Liver (tissue), 10 donors: ENCODE measurements at places on chromosomes 4 and X. TPM values are rescaled to one million over a fixed set of nuclear protein-coding genes. Genes with fewer than 3 reads are reported as not detected.

DNA sequence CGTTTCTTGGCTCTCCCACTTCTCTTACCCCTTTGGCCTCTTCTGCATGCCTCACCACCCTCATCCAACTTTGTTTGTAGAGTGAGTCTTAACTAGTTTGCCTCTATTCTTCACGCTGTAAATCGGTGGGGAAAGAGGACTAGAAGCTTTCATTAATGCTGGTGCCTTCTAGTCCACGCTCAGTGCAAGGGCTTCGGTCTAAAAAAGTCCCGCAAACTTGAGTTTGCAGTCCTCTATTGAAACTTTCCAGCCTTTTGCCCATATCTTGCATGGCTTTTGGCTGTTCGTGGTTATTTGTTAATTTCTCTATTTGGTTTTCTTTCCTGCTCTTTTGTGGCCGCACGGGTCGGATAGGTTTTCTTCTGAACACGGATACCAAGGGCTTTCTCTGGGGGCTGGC lies 868 bp downstream of the DACH2 start:
- no peaks in the 10 kb centered on the region for H3K36me3 ChIP-seq
- H3K4me3 ChIP-seq = no peak overlapping the region
- peaks cover 2% of the 10 kb centered on the region for H3K4me1 ChIP-seq
- no peaks in the 10 kb centered on the region for H3K27me3 ChIP-seq
- H3K27ac ChIP-seq = no peak overlapping the region
- no peak for DNase-seq

DNA sequence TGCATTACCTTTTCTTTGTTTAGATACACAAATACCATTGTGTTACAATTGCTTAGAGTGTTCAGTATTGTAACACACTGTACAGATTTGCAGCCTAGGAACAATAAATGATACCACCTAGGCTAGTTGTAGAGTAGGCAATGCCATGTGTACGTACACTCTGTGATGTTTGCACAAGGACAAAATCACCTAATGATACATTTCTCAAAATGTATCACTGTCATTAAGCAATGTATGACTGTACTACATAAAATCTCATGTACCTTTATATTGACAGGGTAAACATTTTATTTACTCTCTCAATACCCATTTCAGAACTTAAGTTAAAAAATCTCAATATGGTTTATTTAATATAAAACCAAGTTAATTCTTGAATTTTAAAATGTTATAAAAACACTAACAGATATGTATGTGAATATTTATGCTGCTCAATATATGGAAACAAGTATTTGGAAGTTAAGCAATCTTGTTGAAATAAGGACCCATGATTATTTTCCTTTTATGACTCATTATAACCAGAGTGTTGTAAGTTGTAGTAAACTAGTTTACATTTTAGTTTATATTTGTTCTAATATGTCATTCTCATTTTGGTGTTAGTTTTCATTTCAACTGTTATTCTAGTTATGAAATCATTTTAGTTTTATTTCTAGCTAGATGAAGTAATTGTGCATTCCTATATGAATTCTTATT lies 409.2 kb downstream of the TLL1 start:
- H3K4me3 ChIP-seq = no peak overlapping the region
- no peak for DNase-seq
- no peak overlapping the region for H3K27ac ChIP-seq
- H3K27me3 ChIP-seq = no peaks in the 10 kb centered on the region
- no peaks in the 10 kb centered on the region for H3K4me1 ChIP-seq

Gene LNX1
- total RNA-seq = 3.0 TPM

GRCh38 chrX:333611-334311 lies 15.2 kb upstream of the GTPBP6 start:
- H3K4me1 ChIP-seq = no peaks in the 10 kb centered on the region
- no peak overlapping the region for H3K27ac ChIP-seq
- H3K27me3 ChIP-seq = no peaks in the 10 kb centered on the region
- H3K4me3 ChIP-seq = no peak overlapping the region

Gene NAA10
- 20.5 TPM for total RNA-seq

GRCh38 chr4:86972997-86973396 lies 38.2 kb downstream of the AFF1 start:
- H3K36me3 ChIP-seq = peaks cover 1% of the 10 kb centered on the region
- H3K27me3 ChIP-seq = no peaks in the 10 kb centered on the region
- peaks cover 53% of the 10 kb centered on the region for H3K4me1 ChIP-seq
- H3K4me3 ChIP-seq = no peak overlapping the region

DNA sequence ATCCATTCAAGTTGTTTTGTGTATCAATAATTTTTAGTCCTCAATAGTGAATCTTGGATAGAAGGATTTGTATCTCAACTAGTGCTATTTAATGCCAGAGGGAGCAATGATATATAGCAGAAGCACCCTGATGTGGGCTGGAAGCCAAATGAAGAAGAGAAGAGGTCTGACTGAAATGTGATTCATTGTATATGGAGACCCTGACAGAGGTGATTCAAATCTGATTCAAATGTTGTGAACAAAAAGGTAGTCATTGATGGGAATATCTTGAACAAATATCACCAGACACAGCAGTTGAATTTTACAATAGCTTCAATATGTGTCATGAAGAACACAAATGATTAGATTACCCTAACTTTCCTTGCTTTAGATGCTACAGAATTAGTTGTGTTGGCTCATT lies 27.5 kb upstream of the SULT1B1 start:
- no peak for DNase-seq
- H3K36me3 ChIP-seq = no peaks in the 10 kb centered on the region
- H3K27ac ChIP-seq = no peak overlapping the region
- no peak overlapping the region for H3K4me3 ChIP-seq

Gene ATP10D
- total RNA-seq = 13.6 TPM
